ENCODE measurements at places on chromosomes 3 and 15. TPM values are rescaled to one million over a fixed set of nuclear protein-coding genes. Genes with fewer than 3 reads are reported as not detected.

IL20RB gene
- total RNA-seq = 1.6 TPM

IMPG2 gene
- 0.99 TPM for total RNA-seq

CSTA gene
- total RNA-seq = not detected

CLDN16 gene
- total RNA-seq = 2.5 TPM

CPNE9 gene
- not detected for total RNA-seq

All from glomerular endothelial cell (primary cell).